ENCODE measurements at places on chromosomes 4 and X.

DNA sequence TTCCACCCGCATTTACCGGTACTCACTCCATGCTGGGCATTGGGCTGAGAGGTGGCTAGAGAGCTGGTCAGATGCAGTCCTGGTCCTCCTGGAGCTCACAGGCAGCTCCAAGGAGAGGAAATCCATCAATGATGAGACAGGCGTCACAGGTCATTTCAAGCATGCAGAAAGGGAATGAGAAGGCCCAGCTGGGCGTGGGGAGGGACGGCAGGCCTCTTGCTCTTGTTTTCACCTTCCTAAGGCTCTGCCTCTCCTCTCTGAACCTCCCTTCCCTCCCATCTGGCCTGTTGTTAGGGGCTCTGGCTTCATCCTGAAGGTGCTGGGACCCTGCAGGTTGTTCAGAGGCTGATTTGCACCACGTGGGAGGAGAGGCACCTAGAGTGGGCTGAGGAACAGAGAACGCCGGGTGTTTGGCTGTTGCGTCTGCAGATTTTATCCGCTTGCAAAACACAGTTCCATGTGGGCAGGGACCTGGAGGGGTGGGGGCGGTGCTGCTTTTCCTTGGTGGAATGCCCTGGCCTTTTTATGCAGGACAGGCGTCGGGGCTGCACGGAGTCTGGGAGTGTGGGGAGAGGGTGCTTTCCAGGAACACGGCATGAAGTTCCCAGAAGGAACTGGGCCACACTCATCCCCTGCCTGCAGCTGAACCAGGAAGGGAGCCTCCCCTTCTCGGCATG lies 81.5 kb upstream of the PSAPL1 start:
- no peak for DNase-seq

DNA sequence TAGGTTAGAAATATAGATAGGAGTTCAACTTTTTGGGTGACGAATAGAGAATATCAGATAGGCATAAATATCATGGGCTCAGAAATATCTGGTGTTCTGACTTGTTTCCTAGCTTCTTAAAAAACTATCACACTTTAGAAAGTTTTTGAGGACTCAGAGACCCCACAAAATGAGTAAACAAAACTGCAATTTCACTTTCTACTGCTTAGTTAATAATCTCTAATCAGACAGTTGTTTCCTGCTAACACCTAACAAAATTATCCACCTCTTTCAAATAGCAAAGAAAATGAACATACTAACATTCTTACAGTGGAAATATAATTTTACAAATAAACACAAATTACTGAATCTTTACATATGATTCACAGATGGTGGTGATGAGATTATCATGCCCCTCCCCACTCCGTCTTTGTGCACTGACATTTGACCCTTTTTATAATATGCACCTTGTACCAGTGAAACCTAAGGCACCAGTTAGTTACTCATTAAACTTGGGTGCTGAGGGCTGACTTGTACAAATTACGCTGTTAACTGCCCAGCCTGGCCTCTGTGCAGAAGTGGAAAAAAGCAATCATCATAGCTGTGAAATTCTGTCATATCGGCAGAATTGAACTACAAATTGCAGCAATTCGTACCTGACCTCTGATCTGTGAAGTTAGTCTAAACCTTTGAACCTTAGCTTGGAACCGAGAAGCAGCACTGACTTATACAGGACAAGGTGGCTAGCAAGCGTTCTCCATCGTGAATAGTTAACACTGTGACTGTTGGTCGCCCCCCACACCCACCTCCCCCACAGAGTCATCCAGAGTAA lies 138.7 kb downstream of the CHRNA9 start:
- no peak for DNase-seq

DNA sequence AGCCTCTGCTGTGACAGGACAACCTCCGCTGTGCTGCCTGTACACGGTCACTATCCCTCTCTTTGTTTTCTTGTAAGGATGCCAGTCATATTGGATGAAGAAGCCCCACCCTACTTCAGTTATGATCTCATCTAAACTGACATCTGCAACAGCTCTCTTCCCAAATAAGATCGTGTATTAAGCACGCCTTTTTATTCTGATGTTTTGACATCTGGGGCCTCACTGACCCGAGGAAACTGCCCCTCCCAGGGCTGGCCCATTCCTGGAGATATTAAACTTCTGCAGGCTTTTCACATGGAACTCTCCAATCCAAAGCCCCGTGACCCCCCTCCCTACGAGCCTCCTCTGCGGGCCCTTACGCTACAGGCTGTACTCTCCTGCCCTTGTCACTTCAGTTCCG lies 232.0 kb downstream of the ARHGAP10 start:
- no peak for DNase-seq

DNA sequence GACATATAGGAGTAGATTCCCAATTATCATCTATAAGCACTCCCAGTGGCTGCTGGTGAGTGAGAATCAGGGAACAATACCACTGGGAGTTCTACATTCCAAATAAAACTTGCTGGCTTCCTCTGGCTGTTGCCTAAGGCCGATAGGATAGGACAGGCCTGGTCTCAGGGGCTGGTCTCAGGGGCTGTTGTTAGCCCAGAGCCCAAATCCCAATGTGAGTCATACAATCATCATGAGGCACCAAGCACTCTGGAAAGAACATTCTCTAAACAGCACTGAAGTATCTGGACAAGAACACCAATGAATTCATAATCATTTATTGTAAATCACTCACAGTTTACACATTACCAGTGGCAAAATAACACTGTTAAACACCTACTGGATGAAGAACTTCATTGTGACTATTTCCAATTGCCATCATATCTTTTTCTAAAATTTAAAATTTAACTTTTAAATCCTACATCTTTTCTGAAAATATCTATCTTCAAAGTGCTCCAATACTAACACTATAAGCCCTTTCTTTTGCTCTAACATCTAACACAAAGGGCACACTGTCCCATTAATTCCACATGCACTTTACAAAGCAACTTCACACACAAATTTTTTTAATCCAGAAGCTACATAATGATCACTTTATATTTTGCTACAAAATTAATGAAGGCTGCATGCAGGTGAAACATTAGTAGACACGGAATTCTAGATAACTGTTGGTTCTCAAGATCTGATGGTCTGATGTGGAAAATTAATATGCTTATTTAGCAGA lies 67.6 kb upstream of the TMEM150C start:
- no peak for DNase-seq

DNA sequence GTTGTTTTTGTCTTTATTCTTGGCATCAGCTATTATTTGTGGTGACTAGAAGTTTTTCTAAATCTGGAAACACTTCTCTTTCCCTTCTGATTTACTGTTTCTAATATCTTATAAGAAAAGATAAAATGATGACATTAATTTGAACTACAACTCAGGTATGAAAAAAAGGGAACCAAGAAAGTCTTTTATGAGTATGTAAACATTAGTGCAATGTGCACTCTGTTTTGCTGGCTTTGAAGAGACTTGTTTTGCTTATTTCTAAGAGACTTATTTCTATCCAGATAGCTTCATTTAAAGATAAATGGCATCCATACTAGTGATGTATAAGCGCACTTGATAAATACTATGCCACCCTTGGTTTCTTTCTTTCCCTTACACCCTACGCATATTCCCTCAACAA lies 10.1 kb upstream of the AMBN start:
- DNase-seq, result no peak
